ENCODE measurements at places on chromosomes 5 and 9.

GRCh38 chr5:58503390-58504046, 12.3 kb downstream of the GAPT start:
- no peak for DNase-seq

DNA sequence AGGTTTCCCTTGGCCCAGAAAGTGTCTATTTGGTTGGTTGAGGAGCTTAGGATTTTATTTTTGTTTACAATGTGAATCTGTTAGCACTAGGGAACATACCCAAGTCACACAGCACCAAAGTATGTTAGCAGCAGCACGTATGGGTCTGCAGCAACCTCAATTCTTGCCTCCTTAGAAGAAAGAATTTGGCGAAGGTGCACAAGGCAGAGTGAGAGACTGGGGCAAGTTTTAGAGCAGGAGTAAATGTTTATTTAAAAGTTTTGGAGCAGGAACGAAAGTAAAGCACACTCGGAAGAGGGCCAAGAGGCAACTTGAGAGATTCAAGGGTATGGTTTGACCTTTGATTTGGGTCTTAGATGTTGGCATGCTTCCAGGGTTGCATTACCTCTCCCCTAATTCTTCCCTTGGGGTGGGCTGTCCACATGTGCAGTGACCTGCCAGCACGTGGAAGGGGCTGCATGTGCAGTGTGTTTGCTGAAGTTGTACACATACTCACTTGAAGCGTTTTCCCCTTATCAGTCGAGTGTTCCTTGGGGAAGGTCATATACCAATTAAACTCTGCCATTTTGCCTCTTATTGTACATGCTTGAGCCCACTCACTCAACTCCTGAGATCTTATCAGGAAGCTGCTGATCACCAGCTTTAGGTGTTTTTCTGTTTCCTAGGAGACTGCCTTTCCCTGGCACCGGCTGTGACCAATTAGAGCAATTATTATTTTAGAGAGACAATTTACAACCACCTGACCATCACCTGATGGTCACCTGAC, 64.9 kb upstream of the SHC3 start:
- no peak for DNase-seq

GRCh38 chr5:86038566-86038965, 579.2 kb upstream of the COX7C start:
- no peak for DNase-seq

DNA sequence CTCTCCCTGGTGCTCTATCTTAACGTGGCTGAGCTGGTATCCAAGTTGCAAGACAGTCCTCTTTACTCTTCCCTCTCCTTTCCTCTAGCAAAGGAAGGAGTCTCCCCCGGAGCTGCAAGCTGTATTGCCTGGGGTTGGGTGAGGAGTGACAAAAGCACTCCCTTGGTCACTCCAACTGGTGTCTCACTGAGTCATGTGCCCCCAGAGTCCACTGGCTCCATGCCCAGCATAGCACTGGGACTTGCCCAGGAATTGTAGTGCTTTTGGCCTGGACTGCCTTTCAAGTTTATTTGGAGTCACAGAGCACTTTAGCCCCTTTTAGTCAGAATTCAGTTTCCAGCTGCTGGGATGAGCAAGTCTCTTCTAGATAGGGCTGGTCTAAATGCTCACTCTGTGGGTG, 82.6 kb upstream of the FST start:
- no peak for DNase-seq

DNA sequence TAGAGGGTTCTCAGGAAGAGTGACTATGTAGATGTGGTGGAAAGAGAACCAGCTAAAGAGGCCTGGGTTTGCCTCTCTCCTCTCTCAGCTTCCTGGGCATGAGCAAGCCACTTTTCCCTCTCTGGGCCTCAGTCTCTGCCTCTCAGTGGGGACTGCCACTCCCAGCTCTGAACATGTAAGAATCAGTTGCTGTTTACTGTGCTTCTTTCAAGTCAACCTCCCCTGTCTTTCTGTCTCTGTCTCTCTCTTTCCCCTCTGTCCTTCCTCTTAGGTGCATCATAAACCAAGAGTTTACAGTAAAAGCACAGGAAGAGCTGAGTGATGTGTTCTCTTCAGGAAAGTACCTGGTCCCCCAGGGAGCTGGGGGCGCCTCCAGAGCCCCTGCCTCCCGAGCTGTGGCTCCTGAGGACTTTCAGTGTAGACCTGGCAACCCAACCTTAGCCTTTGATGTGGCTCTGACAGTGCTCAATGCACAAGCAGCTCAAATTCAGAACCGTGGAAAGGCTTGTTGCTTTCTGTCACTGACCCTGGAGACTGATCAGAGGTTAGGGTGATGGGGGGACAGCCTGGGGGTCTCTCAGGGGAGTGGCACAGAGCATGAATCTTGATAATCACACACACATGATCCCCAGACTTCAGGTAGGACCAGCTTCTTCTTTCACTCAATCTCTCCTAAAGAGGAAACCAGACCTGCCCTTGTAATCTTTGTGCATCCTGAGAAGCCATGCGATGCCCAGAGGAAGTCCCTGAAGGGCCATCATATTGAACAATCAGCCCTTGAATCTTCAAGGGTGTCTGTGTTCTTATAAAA, 59.4 kb upstream of the TNFSF8 start:
- DNase-seq, result peak; percentile 14

GRCh38 chr5:62974623-62975022, 396.0 kb downstream of the LRRC70 start:
- no peak for DNase-seq

DNA sequence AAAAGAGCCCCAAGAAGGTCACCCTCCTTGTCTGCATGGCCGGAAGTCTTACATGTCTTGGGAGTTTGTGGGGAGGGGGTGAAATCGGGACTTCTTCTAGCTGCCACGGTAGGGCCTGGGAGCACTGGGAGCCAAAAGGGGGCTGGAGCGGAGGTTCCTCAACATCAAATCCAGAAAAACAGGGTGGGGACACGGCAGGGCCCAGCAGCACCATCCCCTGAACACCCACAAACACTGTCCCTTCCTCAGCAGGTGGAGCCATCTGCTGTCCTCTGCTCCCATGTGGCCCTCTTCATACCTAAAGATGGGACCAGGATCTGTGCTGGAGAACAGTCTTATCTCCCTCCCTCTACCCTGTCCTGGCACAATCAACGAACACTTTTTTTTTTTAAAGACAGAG, 2.7 kb downstream of the TERT start:
- no peak for DNase-seq

DNA sequence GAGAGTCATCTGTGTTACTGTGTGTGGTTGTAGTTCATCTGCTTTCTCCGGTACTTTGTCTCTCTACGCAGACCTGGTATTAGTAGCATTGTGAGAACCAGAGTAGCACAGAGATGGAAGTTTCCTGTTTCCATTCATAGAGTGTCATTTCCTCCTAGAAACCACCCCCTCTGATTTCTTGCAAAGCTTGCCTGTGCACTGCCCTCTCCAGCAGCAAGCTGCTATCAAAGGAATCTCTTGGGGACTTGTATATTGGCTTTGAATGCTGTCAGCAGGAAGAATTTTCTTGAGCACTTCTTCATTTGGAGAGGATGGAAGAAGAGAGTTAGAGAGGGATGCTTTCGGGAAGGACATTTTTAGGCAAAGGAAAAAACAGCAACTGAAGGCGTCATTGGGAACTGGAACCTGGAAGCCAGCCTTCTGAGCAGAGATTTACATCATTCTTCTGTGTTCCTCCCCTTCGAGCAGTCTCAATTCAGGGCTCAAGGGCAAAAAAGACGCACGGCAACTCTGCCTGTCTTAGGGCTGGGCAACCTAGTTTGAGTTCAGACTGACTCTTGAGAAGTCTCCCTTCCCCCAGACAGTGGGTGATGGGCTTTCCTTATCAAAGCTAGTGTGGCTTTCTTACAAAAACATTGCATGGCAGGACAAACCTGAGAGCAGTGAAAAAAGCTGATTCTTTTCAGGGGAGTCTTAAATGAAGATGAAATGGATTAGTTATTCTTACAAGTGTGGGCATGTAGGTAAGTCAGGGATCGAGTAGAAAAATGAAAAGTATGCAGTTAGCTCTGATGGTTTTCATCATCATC, 226.3 kb downstream of the AOPEP start:
- no peak for DNase-seq

- no peak for DNase-seq
These were observed 58.0 kb upstream of the FSTL4 start for GRCh38 chr5:133670336-133670735.

GRCh38 chr5:44691802-44692201, 116.9 kb upstream of the MRPS30 start:
- no peak for DNase-seq

DNA sequence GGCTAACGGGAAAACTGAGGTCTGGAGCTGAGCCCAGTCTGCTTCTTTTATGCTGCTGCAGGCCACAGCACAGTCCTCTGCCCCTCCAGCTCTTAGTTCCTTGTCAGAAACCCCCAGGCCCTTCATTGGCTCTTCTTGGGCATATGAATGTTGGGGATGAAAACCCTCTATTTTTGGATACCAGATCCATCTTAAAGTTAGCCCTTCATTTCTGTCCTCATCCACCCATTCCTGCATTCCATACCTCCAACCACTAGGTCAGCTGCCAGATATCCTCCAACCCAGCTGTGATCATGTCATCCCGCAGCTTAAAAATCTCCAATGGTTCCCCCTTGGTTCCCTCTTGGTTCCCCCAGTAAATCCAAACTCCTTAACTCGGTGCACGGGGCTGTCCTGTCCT, 1.8 kb upstream of the SLC25A51 start:
- no peak for DNase-seq

DNA sequence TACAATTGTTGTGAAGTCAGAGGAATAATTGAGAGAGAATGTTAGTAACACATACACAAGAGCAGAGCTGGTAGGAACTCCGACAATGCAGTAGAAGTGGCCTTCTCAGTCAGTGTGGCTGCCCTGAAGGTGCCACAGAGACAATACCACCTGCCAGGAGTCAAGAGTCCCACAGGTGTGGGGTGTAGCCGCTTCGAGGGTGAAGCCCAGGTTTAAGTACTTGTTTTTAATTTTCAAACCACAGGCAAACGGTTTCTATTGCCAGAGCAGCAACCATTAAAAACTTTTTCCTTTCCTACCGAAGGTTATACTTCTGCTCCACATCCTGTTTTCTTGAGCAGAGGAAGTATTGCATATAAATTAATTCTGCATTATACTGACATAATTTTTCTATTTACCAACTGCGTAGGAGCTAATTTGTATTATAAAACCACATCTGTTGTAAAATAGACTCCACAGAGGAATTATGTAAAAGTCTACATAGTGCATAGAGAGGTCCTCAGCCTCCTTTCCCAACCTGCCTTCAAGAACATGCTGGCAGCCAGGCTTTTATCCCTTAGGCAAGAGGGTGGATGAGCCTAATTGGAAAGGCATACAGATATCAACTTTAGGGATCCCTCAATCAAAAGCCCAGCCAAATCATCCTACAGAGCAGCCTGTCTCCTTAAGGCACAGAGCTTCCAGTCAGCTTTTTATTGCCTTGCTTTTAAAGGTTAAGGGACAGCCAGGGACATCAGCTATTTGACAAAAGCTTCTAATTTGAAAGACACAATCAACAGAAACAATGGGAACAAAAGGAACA, 12.9 kb upstream of the ACTBL2 start:
- DNase-seq, result peak; percentile 1

DNA sequence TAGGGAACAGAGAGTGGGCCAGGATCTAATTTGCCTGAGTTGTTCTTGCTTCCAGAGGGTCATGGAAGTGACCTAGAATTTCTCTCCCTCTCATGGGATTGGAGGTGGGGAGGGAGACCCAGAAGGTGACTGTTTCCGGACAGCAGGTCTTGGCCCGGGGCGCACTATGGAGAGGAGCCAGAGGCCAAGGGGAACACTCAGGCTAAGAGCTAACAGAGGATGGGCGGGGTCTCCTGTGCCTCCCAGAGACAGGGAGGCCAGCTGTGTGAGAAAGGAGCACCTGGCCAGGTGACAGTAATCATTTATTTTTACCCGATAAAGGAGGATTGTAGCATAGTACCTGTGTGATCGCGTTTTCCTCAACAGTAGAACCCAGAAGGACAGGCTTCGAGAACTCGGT, 50.9 kb upstream of the ANKH start:
- DNase-seq, result no peak

- DNase-seq, result no peak
These were observed 208.5 kb downstream of the TMEM161B start for GRCh38 chr5:88060194-88060593.

DNA sequence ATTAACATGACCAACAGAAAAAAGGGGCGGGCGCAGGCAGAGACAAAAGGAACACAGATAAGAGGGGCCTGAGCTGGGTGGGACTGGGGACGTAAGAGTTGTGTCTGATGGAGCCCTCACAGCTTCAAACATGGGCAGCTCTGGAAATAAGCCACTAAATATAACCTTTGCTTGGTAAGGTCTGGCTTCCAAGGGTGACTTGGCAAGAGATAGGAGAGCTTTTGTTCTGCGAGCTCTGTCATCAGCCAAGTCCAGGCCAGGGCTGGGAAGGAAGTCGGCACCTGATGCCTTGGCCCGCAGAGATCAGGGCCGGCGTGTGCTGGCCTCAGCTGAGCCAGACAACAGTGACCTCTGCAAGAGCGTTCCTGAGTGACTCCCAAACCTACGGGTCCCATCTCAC, 11.8 kb downstream of the TRUB2 start:
- DNase-seq, result no peak

- no peak for DNase-seq
These were observed 410.4 kb upstream of the WWC1 start for GRCh38 chr5:167881041-167881440.

- no peak for DNase-seq
These were observed 2.7 kb upstream of the CNTFR start for GRCh38 chr9:34591917-34592866.

GRCh38 chr5:157126-157715, 34.1 kb upstream of the LRRC14B start:
- no peak for DNase-seq

DNA sequence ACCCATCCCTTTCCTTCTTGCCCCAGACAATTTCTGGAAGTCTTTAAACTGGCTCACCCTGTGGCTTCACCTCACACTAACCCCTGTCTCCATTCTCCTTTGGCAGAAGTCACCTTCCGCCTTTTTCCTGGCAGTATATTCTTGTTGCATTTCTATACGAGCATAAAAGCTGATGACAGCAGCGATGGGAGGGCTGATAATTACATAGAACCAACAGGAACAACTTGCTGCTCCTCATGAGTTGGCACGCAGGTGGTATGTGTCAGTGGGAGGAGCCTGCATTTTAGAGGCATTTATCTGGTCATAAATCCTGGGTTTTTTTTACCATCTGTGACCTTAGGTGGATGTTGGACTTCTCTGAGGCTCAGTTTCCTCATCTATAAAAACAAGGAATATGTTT, 61.4 kb upstream of the CKMT2 start:
- DNase-seq, result no peak

GRCh38 chr9:94156348-94157049, 72.2 kb downstream of the PTPDC1 start:
- no peak for DNase-seq

DNA sequence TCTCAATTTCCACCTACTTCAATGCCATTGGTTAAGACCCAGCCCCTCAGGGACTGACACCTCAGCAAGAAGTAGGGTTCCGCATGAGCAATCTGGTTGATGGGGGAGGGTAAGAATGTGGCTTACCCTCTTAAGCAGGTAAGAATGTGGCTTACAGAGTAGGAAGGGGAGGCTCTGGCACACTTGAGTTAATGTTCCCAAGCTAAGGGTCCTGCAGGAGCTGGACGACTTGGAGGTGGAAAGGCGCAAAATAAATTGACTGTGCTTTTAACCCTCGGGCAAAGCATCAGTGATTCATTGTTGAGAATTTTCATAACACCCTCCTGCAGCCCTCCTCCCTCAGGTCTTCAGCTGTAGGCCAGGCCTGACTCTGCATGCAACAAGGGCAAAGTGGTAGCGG, 24.9 kb upstream of the ADRA1B start:
- DNase-seq, result no peak

Measured in activated CD4-positive, alpha-beta T cell treated with anti-CD3 and anti-CD28 coated beads, Interleukin-2, amount 50 U/mL, for 1 hour (primary cell).